Stimulated activated CD4-positive, alpha-beta T cell treated with anti-CD3 and anti-CD28 coated beads, Interleukin-4, amount 100 ng/mL, for 48 hours (primary cell): ENCODE measurements at places on chromosomes 4 and X.
A peak's percentile ranks its signal among the peaks of the same experiment; 100 is the strongest.

- no peak for DNase-seq
These were observed 54.7 kb downstream of the CNGA2 start for GRCh38 chrX:151789179-151789800.

DNA sequence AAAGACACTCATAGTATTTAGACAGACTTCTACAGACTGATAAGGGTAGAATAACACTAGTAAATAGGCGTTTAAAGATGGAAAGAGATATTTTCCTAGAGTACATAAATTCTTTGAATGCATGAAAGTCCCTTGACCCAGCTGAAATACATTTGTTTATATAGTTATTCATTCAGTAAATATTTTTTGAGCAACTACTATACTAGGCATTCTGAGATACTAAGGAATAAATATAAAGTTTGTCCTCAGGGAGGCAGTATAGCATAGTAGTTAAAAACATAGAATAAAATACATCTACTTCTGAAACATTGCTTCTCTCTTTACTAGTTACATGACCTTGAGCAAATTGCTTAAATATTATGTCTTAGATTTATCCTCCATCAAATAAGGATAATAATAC is 27.4 kb downstream of the HMGN5 start:
- DNase-seq, result no peak

DNA sequence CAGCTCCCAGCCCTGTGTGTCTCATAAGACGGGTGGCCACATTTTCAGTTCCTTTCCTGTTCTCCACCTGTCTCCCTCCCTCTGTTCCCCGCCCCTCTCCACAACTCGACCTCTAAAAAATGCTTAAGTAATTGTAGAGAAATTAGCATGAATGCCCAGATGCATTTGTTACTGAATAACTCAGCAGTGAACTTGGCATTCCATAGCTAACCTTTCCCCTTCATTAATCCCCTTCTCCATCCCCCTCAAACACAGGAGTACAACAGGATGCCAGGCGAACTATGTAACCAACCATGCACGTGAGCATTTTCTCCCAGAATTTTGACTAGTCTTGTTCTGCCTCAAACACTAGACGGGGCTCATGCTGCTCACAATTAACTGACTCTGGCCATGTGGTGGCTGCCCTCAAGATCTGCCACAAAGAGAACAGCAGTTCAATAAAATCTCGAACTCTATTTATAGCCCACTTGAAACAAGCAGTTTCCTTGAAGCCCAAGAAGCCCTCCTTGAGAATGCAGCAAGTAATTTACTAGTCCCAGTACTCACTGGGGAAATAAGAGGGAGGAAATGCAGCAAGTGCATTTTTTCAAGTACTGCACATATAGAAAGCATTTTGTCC is 351.2 kb downstream of the ARHGAP24 start:
- DNase-seq, result no peak

- no peak for DNase-seq
These were observed 8.4 kb upstream of the ELF4 start for GRCh38 chrX:130118441-130119311.

GRCh38 chr4:147733716-147734344 is 1.9 kb downstream of the ARHGAP10 start:
- no peak for DNase-seq

DNA sequence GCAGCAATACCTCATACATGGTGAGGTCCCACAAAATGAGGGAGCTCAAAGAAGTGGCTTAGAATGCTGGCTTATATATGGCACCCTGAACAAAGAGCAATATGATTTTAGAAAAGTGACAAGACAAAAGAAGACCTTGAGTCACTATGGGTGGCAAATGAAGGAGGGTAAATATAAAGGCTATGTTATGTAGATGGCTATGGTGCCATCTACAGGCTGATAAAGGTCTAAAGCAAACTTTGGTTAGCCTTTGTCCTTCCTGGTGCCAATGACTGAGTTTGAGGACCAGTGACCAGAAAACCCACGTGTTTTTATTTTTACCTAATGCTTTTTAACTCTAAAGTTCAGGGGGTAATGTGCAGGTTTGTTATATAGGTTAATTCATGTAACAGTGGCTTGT is 151.8 kb downstream of the CCNG2 start:
- no peak for DNase-seq

- DNase-seq, result no peak
These were observed 23.0 kb upstream of the GTPBP6 start for GRCh38 chrX:341541-342101.

GRCh38 chr4:20251796-20252655 is at the start of gene SLIT2:
Gene SLIT2 (plus strand): TSS chr4:20251905. CDS start chr4:20253816, 1,911 bp downstream.
- peak; percentile 17 for DNase-seq
